ENCODE measurements at places on chromosomes 4 and X.

DNA sequence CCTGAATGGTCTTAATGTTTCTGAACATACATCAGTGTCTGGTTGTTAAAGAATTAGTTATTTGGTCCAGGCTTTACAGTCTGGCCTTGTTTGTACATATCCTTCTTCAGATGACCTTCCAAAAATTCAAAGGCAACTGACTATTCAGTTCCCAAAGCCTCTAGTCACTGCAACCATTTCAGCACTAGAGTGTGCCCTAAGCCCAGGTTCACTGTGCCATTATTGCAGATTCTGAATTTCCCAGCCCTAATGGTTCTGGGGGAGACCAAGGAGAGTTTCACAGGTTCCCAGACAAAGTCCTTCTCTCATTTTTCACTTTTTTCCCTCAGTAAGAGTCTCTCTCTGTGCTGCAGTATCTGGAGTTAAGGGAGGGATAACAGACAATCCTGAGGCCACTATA, 235.8 kb downstream of the TRAM1L1 start:
- DNase-seq, result no peak

DNA sequence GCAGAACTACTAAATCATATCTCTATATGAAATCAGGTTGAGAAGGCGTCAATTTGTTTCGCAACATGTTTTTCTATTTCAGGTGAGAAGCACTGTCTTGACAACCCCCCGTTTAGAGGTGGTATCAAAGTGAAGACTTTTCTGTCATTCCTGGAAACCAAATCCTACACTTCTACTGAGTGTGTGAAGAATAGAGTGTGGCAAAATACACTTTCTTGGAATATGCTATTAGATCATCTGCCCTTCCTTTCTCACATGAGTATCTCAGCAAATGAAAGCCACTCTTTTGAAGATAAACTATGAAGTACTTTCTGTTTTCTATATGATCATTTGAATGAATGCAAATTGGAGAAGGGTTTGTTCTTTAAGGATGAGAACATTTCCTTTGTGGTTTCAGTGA, 174.0 kb upstream of the FMR1 start:
- no peak for DNase-seq

DNA sequence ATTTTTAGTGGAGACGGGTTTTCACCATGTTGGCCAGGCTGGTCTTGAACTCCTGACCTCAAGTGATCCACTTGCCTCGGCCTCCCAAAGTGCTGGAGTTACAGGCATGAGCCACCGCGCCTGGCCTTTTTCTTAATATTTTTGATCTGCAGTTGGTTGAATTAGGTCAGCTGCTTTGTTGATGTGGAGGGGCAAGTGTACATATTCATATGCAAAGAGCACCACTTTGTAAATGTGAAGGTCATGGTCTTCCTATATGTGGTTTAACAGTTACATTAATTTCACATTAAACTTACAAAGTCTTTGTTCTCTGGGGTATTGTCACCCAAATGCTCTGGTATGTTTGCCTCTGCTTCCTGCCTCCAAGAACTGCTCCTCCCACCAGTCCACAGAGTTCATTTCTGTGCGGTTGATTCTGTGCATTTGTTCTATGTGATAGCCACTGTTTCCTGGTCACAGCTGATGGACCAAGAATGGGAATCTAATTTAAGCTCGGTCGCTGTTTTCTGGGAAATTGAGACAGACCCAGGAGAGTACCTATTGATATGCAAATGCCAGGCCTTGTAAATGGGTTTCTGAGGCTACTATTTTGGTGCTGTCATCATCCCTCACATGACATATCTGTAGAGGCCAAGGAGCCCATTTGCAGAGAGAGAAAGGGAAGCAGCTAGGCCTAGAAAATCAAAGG, 26.9 kb upstream of the HPSE start:
- no peak for DNase-seq

- DNase-seq, result no peak
Observed at GRCh38 chr4:5517372-5517771, 191.0 kb downstream of the EVC2 start.

GRCh38 chr4:115234405-115235093, 121.1 kb upstream of the NDST4 start:
- DNase-seq, result peak; percentile 4

- DNase-seq, result no peak
Observed at GRCh38 chr4:76058302-76058701, 16.2 kb upstream of the ART3 start.

GRCh38 chr4:2829321-2829932, 14.2 kb upstream of the ADD1 start:
- DNase-seq, result no peak

DNA sequence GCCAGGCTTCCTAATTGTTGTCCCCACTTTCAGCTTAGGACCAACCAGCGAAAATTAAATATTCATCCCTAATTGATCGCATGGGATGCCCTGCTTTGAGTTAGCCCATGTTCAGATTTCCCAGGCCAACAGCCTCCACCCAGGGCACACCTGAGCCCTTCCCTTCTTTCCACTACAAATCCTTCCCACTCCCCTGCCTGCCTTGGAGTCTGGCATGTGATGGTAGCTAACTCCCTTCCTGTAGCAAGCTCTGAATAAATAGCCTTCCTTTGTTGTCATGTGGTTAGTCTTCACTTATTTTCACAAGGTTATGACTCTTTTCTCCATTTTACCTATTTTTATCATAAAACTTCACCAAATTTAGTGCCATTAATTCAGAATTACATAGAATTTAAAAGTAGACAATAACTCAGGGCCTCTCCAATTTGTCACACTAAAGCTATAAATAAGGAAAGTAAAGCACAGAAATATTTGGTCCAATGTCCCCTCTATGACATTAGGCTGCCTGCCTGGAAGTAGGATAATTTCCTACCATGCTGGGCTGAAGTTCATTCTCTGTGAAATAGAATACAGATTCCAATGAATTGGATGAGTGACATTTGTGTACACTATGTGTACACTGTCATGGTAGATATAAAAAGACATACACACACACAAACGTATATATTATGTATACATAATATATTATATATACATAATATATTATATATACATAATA, 166.4 kb upstream of the CPEB2 start:
- no peak for DNase-seq

- DNase-seq, result no peak
Observed at GRCh38 chr4:142121448-142122350, 485.3 kb downstream of the IL15 start.

GRCh38 chrX:68533656-68534055, 34.8 kb downstream of the YIPF6 start:
- peak; percentile 18 for DNase-seq

GRCh38 chr4:127311924-127312323, 320.8 kb upstream of the INTU start:
- no peak for DNase-seq

DNA sequence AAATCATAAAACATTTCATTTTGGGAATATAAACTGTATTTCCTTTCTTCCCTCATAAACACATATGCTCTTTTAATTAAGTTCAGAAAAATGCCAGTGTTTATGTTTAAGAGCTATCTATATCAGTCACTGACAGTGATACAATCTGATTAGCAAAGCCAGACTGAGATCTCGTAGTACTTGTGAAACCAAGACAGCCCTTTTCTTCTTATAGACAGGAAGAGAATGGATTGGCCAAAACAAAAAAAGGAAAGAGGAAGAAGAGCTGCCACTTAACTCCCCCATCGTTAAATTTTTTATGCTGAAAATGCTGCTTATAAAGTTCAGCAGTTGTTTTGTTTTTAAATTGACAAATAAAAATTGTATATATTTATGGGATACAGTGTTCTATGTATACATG, 87.4 kb downstream of the PLAC1 start:
- no peak for DNase-seq

DNA sequence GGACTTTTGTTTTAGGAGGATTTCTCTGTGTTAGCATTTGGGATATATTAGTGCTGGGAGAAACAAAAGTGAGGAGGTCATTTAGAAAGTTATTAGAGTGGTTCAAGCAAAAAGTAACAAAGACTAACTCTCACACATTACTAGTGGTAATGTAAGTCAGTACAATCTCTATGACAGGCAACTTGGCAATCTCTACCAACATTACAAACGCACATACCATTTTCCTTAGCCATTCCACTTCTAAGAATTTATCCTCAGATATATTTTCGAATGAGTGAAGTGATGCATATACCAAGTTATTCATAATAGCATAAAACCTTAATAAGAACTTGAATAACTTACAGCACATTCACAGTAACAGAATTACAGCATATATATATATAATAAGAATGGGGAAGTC, 146.2 kb downstream of the PRSS12 start:
- DNase-seq, result peak; percentile 10

- peak; percentile 50 for DNase-seq
Observed at GRCh38 chrX:68693481-68694434, 46.3 kb downstream of the STARD8 start.

- DNase-seq, result peak; percentile 3
Observed at GRCh38 chr4:54872261-54872660, 214.5 kb downstream of the KIT start.

- no peak for DNase-seq
Observed at GRCh38 chr4:167232805-167233684, 1.2 kb downstream of the SPOCK3 start.

DNA sequence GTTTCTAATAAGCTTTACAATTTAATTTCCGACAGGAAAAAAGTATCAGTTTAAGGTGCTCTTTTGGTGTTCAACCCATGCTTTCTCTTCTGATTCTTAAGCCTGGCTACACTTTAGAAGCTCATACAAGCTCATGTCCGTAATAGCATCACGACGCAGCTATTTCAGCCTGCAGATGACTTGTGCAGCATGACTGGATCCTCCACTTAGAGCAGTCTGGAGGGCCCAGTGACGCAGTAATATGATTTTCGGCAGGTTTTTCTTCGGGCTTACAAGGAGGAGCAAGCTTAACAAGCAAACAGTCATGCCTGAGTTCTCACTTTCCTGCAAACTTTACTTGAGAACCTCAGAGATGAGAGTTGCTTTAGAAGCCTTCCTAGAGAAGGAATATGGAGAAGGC, 85.3 kb upstream of the MAML3 start:
- DNase-seq, result peak; percentile 68

DNA sequence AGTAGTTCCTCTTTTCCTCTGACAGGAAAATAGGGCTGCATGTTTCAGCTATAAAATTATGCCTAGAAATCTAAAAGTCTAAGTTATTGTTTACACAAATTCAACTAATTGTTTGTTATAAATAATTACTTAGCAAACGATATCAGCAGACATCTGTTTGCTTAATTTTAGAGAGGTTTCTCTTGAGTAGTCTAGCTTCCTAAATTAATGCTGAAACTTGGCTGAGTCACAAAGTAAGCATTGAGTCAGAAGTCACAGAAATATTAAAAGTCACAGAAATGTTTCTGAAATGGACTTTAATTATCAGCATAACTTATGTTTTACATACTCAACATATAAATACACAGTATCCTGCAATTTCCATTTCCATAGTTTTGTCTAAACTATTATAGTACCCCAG, 1044.0 kb downstream of the CCSER1 start:
- no peak for DNase-seq

- no peak for DNase-seq
Observed at GRCh38 chr4:126755506-126755905, 877.3 kb upstream of the INTU start.

- no peak for DNase-seq
Observed at GRCh38 chr4:128866269-128866668, 56.8 kb downstream of the JADE1 start.

DNA sequence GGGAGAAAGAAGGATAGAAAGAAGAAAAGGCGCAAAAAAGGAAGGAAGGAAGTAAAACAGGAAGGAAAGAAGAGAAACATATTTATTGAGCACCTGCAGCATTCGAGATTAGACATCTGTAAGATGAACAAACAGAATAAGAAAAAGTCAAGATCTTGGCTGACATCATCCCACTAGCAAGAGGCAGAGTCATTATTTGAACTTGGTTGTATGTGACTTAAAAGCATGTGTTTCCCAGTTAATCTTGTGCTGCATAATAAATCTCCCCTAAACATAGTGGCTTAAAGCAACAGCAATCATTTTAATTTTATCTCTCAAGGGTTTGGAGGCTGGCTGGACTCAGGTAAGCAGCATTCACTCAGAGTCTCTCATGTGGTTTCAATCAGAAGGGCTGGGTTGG, 38.5 kb upstream of the COX7B2 start:
- no peak for DNase-seq

GRCh38 chrX:136691028-136691809, 43.3 kb downstream of the CD40LG start:
- DNase-seq, result no peak

DNA sequence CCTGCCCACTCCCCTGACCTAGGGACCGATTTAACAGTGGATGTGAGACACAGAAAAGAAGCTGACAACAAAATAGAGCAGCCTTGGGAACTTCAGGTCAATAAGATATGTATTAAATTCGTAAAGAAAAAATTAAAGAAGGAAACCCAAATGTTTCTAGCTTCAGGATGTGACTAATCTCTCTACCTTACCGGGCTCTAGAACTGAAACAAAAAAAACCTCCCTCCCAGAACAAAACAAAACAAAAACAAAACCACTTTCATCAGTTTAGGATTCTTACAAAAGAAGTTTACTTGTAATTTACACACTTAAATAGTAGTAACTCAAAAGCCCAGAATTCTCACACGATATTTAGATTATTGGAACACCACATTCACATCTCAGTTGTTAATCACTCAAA, 185.8 kb upstream of the RPS6KA3 start:
- no peak for DNase-seq

DNA sequence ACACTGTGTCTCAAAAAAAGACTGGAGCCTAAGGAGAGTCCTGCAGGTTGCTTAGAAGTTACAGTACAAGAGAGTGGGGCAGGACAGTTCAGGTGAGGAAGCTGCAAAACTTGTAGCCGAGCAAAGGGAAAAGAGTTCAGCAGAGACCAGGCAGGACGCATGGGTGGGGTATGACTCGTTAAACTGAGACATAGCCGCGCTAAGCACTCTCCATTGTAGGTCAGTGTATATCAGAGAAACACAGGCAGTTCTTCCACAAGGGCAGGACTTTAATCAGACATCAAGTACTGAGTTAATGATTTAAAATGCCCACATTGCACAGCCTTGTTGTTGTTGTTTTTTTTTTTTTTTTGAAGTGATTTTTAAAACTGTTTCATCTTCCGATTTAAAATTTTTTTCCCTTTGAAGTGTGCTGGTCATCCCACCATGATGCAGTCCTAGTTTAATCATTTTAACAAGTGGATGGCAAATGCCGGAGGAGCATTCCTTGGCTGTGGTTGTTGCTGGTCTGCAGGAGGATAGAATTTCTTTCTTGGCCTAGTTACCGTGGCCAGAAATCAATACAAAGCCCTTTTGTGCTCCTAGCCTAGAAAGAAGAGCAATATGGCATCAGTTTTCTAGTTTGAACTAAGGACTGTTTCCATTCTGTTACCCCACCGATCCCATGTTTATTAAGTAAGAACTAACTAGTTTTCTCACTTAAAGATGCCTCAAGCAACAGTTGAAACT, 10.3 kb downstream of the LAP3 start:
- DNase-seq, result no peak

- peak; percentile 70 for DNase-seq
Observed at GRCh38 chr4:74338792-74339333, 26.1 kb upstream of the EREG start.

DNA sequence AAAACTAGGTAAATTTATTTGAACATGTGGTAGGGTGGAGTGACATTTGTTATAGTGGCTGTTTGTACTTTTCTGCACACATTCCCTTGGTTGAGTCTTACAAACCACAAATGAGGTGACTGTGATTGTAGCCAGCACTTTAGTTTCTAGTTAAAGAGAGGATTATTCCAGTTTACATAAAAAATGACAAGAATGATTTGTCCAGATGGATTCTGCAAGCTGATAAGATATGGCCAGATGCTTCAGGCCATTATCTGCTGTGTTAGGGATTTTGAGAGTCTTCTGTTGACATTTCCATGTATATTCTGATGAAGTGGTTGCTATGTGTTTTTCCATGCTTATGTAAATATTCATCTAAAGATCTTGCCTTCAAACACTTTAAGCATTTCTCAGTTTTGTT, 31.0 kb upstream of the PDE5A start:
- no peak for DNase-seq

- no peak for DNase-seq
Observed at GRCh38 chr4:1416051-1416947, 10.1 kb upstream of the NKX1-1 start.
